ENCODE measurements at places on chromosomes 13 and 19.

- DNase-seq = no peak
Observed at GRCh38 chr19:28437390-28438346, 775.3 kb downstream of the UQCRFS1 start.

- no peak for DNase-seq
Observed at GRCh38 chr19:4713384-4713951, 10.2 kb downstream of the DPP9 start.

GRCh38 chr19:35468637-35469036 is 20.6 kb downstream of the FFAR2 start:
- DNase-seq = no peak

- DNase-seq = peak; percentile 21
Observed at GRCh38 chr19:3360421-3361383, 5.7 kb upstream of the NFIC start.

DNA sequence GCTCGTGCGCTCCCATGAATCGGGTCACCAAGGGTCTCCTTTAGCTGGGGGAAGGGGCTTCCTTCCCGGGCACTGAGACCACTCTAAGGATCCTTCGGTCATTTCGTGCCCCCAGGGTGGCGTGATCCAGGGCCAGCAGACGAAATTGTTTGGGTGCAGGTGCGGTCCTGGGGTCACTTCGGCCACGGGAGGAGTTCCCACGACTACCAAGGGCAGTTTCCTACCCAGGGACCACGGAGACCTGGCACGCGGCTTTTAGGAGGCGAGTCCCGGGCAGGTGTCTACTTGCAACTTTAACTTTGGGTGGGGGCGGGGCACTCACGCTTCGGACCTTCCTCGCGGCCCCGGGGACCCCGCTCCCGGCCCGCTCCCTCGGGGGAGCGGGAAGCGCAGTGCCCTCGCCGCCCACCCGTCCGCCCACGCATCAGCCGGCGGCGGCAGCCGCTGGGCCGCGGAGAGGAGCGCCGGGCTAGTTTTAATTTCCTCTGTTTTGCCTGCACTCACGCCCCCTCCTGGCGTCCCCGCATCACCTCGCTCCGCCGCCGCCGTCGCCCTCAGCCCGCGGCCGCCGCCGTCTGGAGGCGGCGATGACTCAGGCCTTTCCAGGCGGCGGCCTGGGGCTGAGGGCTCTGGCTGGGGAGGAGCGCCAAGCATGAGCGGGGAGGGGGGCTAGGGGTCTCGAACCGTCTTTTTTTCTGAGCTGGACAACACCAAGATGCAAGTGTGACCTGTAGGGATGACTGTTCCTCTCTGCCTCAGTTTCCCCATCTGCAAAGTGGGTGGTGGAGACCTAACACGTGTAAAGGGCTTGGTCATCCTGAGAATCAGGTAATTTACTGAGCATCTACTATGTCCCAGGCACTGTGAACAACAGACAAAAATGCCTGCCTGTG is 21.8 kb downstream of the OLFM2 start:
- DNase-seq = peak; percentile 7

DNA sequence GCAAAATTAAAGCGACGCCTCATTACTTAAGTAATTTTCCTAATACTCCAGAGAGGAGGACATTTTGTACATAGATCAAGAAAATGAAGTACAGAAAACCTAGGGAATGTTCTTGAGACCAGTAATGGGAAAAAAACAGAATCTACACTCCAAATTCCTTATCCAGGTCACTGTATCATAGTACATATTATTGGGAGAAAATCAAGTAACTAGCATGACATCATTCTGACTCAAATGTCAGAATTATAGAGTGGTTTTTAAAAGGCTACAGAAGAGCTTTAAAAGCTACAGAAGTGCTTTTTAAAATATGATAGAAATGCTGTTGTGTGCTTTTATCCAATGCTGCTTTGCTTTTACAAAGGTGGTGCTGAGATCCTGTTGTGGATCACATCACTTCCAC is 86.3 kb upstream of the SLC15A1 start:
- no peak for DNase-seq

- no peak for DNase-seq
Observed at GRCh38 chr19:43631491-43631890, 8.2 kb downstream of the CADM4 start.

DNA sequence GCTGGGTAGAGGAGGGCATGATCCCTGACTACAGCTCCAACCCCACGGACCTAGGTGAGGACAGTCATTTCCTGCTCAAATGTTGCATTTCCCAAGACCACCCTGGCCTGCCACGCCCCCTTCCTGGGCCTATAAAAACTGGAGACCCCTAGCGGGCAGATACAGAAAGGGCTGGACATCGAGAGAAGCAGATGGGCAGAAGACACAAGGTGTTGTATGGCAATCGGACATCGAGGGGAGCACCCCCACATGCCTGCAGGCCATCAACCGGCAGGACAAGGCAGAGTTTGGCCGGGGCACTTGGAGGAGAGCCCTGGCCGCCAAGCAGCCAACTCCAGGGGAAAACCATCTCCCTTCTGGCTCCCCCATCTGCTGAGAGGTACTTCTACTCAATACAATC is 746.4 kb downstream of the PCDH9 start:
- DNase-seq = no peak

- no peak for DNase-seq
Observed at GRCh38 chr13:48625413-48626076, 28.2 kb upstream of the CYSLTR2 start.

GRCh38 chr13:27971776-27972477 is 2.8 kb upstream of the CDX2 start:
- DNase-seq = no peak

DNA sequence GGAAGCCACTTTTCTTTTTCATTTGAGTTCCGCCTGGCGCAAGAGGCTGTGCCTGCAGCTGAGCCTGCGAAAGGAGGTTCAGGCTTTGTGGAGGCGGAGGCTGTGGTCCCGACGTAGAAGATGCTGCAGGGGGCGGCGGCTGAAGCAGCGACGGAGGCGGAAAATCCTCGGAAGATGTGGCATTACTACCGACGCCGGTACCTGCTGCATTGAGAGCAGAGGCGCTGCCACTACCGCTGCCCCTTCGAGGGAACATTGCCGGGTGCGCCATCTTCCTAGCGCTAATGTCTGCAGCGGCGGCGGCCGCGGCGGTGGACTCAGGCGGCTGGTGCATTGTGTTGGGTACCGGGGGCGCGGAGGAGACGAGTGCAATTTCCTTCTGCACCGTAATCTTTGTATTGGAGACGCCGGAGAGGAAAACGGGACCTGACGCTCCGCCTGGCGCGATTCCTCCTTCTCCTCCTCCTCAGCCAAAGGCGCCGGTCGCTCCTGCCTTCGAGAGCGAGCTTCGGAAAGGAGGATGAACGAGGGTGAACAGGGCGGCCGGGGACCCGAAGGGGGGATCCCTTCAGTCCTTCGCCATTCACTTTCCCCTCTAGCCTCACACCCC is at the start of gene TSC22D1:
Gene TSC22D1, minus strand, starts transcription at position 590 of the 610 bp plus-strand sequence. Its CDS starts 256 bp downstream, at position 334.
- peak; percentile 52 for DNase-seq

DNA sequence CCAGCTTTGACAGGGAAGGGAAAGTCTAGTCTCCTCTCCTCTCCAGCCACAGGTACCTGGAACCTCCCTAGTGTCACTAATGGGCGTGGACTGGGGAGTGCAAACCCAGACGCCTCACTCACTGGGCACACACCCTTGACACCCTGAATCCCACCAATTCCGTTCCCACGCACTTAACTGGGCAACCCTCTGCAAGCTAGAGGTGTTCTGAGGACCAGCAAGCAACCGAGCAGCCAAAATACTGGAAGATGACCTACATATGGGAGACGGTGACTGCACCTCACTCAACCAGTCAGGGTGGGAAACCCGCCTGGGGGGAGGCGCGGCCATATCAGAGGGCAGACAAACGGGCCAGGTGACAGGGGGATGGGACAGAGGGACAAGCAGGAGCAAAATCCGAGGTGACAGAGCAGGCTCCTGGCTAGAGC is 991 bp downstream of the ABHD17A start:
- DNase-seq = no peak

DNA sequence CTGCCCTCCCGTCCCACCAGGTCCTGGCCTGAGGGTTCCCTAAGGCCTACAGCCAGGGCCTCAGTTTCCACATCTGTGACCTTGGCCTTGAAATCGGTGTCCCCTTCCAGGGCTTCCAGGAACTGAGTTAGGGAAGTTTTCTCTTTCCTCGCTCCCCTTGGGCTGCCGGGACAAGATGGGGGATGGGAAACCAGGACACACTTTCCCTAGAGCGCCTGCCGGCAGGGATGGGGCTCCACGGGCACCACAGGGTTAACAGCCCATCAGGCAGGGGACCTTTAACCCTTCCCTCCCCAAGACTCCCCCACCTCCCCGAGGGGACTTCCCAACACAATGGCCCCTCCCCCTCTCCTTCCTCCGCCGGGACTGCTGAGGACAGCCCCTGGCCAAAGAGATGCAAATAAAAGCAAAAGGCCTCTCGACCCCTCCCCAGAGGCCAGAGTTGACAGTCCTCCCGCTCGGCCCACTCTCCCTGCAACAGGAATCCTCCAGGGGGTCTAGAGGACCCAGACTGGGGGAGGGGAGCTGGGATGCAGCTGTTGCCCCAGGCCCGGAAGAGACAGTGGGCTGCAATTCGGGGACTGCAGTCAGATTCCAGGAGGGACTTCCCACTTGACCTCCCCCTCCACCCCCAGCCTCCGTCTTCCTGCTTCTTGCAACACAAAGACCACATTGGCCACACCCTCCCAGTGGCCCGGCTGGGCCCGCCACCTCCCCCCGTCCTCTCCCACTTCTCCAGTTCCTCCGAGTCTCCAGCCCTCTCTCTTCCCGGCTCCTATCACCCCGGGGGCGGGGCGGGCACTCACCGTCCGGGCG is 3.4 kb downstream of the BBC3 start:
- DNase-seq = no peak

GRCh38 chr13:109494925-109495369 is 291.4 kb downstream of the IRS2 start:
- no peak for DNase-seq

DNA sequence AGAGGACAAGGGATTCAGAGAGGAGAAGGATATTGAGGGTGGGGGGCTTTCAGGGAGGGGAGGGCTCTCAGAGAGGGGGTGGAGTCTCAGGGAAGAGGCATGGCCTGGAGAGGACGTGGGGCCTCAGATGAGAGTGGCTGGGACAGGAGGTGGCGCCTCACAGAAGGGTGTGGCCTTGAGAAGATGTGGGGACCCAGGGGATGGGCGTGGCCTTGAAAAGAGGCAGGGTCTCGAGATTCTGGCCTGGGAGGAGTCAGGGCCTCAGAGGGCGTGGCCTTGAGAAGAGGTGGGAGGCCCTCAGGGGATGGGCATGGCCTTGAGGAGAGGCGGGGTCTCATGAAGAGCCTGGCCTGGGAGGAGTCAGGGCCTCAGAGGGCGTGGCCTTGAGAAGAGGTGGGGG is 23.7 kb upstream of the TNFSF14 start:
- DNase-seq = no peak

GRCh38 chr19:49590971-49591730 is at the start of gene PRR12:
Gene PRR12, plus strand, starts transcription at chr19:49591182. Its CDS starts 473 bp downstream, at chr19:49591655.
- peak; percentile 50 for DNase-seq

GRCh38 chr19:41386442-41386841 is 10.1 kb downstream of the TMEM91 start:
- DNase-seq = no peak

GRCh38 chr13:27791146-27791900 is 960 bp upstream of the GSX1 start:
- no peak for DNase-seq

DNA sequence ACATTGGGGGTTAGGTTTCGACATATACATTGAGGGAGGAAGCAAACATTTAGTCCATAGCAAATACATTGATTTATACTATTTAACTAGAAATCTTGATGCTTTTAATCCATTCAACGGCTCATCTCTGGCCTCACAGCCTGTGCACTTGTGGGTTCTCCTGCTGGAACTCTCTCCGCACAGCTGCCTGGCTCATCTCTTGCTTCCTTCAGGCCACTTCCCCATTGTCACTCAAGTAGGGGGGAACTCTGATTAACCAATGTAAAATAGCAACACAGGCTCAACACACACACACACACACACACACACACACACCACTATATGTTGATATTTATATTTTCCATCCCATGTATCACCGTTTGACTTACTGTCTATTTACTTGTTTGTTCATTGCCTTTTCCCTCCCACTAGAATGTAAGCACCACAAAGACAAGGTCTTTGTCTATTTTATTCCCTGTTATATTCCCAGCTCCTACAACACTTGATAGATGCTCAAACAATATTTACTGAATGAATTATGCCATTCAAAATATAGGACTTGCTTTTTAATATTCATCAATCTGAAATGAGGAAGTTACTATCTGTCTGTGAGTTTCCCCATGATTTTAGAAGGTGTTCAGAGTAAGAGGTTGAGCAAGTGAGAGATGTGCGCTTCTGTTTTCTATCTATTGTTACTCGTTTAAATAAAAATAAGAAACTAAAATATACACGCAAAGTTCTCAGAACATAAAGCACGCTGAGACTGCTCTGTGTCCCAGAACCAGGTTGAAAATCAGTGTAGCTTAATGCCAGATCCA is 29.8 kb upstream of the PABPC3 start:
- no peak for DNase-seq

- DNase-seq = no peak
Observed at GRCh38 chr19:23263870-23264590, 13.8 kb upstream of the ZNF724 start.

DNA sequence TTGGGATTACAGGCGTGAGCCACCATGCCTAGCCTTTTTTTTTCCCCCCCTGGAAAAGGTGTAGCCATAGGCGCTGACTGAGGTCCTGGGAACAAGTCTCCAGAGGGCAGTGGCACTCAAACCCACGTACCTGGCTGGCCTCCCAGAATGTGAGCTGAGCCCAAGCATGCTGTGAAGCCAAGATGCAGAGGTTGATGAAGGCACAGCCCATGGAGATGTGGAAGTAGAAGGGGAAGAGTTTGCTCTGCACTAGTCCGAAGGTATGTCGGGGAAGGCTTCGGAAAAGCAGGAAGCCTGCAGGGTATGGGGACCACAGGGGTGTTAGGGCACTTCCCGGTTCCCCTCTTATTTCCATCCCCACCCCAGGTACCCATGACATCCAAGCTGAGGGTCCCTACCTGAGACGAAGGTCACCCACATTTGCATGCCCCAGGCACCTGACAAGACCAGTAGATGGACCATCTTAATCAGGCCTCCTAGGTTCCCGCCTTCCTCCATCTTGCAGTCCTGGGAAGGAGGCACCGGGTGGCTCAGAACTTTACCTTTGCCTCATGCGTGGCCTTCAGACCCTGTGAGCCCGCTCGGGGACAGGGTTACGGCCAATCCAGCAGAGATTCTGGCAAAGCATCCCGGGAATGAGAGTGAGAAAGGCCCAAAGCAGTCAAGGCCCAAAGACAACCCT is 805 bp downstream of the TMEM205 start:
- no peak for DNase-seq

- DNase-seq = no peak
Observed at GRCh38 chr13:28601581-28601980, 57.3 kb upstream of the POMP start.

GRCh38 chr13:113731192-113732175 is 27.5 kb upstream of the TMEM255B start:
- no peak for DNase-seq

DNA sequence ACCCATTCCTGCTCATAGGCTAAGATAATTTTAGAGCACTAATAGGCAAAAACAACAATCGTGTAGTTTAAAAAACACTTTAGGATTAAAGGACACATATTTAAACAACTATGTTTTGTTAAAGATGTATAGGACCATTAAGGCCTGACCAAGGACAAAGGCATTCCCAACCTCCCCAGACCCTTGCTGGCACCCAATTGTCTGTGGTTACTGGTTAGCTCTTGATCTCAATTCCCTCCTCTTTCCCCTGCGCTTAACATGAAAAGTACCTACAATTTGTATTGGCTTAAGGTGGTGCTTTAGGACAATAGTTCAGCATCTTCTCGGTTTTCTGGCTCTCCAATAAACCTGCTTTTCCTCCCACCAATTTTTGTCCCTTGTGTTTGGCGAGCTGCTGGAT is 51.0 kb downstream of the TEX26 start:
- no peak for DNase-seq

- DNase-seq = no peak
Observed at GRCh38 chr13:99031832-99032231, 54.0 kb upstream of the DOCK9 start.
